HS-5 (cell line): ENCODE measurements at places on chromosomes 13 and 19.

DNA sequence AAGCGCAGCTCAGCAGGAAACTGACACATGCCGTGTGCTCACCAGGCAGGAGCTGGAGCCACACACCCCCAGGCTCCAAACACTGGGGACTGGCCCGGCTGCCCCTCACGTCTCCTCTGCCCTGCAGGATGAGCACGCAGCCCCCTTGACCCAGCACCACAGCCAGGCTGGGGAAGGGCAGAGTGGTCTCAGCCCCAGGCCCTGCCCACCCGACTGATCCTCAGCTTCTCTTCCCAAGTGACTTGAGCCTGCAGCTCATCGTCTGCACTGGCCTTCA is 20.3 kb downstream of the GRTP1 start:
- DNase-seq, result no peak

DNA sequence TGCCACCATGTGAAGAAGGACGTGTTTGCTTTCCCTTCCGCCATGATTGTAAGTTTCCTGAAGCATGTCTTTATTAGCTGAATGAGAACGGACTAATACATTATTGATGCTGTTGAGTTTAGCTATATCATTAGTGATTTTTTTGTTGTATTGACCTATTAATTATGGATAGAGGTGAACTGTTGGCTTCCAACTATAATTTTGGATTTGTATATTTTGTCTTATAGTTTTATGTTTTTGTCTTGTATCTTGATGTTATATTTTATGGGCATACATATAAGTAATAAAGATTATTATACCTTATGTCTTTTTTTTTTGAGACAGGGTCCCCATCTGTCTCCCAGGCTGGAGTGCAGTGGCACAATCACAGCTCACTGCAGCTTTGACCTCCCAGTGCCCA is 45.6 kb downstream of the ZNF627 start:
- DNase-seq, result no peak

DNA sequence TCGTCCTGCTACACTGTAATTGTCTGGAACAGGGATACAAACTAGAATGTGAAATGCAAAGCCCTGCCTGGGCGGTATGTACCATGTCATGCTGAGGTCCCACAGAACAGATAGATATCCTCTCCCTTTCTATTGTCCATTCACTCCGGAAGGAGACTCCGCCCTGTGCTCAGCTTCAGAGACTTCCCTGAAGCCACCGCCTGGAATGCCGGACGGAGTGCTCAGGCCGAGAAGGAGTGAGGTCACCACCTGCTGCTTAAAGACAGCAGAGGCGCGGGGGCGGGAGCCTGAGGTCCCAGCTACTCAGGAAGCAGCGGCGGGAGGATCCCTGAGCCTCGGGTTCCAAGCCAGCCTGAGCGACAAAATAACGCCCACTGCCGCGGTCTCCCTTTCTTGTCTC is 890 bp upstream of the ZNF611 start:
- no peak for DNase-seq

- no peak for DNase-seq
These were observed 10.9 kb downstream of the PRAM1 start for GRCh38 chr19:8491574-8491973.

- no peak for DNase-seq
These were observed 111.5 kb downstream of the PTPRS start for GRCh38 chr19:5228932-5229777.

DNA sequence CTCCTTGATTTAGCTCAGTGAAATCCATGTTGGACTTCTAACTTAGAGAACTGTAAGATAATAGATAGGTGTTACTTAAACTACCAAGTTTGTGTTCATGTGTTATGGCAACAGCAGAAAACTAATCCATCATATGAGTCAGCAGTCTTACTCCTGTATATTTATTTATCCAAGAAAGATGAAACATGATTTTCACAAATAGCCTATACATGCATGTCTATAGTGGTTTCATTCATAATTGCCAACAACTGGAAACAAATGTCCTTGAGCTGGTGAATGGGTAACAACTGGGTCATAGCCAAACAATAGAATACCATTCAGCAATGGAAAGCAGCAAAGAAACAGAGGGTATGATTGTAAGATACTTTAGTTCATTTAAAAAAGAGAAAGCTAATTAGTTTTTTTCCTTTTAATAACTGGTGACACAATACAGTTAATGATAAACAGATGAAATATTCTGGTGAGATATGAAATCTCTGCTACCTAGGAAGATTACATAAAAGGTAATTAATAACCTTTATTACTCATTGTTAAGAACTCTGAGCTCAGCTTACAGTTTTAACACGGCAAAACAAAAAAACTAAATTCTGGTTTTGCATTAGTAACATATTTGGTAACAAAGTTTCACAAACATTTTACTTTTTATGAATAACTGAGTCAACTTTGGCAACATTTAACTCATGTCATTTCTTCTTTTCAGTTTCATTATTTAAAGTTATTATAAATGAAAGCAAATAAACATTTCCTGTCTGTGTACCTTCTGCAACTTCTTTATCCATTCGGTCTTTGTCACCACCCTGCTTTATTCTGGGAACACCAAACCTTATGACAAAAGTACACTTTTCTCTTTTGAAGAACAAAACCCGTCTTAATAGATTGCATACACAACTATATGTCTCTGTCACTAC is 181.3 kb downstream of the LIG4 start:
- no peak for DNase-seq

DNA sequence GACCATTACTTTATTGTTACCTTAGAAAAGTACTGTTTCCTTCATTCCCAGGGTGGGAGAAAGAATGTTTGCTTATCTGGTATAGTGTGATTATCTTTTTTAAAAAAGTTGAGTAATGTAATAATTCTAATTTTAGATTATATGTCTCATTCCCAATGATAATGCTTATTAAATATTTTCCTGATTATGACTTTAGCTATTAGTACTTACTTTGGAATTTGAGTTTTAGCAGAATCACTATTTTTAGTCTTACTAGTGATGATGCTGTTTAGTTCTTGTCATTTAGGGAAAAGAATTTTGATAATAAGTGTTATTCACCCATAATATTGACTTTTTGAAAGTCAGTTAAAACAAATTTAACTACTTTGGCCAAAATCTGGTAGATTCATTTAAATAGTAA is 95.2 kb downstream of the FRY start:
- no peak for DNase-seq

DNA sequence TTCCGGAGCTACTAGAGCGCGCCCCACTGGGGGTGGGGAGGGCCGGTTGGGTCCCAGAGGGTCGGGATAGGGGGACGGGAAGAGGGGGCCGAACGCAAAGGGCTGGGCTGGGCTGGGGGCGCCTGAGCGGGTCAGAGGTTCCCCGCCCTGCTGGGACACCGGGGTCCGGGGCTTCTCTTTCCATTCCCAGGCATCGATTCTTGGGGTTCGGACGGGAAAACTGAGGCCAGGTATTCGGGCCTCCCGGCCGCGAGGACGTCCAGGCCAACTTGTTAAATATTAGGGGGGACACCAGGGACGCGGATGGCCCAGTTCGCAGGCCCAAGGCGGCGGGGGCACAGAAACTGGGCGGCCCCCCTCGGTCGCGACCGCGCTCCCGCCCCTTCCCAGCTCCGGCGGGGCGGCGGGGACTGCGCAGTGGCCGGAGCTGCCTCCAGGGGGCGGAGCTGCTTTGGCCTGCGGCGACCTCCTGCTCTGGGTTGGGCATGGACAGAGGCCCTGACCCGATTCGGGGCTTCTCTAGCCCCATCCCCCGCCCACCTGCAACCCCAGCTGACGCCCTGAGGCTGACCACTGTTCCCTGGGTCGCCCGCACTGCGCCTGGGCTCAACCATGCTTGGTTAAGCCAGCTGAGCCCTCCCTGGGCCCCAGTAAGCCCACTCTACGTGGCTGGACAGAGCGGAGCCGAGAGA is 1.2 kb upstream of the KLF16 start:
- no peak for DNase-seq

DNA sequence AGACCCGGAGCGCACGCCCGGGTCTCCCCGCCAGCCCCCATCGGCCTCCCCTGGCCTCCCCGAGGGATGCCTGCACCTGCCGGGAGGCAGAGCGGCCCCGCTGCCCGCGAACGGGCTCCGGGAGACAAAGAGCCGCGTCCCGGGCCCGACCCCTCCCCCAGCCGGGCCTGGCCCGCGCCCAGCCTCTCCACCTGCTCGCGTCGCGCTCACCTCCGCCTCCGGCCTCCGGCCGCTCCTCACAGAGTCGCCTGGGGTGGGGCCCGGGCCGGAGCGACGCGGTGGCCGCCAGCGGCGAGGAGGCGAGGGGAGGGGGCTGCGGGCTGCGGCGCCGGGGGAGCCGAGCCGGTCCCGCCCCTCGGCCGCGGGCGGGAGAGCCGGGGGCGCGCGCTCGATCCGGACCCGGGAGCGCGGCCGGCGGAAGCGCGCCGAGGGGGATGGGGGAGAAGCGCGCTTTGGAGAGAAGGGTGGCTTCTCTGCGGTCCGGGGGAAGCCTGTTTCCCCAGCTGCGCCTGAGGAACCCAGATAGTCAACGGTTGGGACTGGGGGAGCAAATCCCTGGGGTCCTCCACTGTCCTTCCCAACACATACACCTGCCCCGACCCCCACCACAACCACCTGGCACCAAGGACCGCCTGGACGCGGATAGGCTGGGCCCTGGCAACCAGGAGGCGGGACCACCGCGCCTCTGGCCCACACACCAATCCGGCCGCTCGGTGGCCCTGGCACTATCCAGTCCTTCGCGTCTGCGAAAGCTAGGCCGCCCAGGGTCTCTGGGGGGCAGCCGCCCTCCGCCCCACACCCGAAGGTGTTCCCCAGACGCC is at the start of gene PRR36:
TSS of gene PRR36 (minus strand) at position 315 of the 821 bp plus-strand sequence. CDS start 701 bp downstream, outside the sequence.
- no peak for DNase-seq

DNA sequence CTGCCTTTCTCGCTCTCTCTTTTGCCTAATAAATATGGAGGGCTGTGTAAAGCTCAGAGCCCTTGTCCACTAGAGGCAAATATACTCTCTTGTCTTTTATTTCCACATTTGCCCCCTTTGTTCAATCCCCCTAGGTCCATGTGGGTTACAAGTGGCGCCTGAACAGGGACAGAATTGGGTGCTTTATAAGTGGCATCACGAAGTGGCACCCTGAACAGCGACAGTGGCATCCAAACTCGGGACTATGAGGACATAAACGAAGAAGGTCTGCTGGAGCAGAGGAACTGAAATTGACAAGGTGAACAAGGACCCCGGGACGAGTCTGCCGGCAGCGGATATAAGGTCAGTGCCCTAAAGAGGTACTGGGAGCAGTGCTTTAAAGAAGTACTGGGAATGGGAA is 4.3 kb upstream of the ZNF610 start:
- no peak for DNase-seq

- no peak for DNase-seq
These were observed 988.5 kb downstream of the UQCRFS1 start for GRCh38 chr19:28224441-28224840.

- DNase-seq, result no peak
These were observed 213.6 kb upstream of the CSNK1A1L start for GRCh38 chr13:37319031-37319443.

- no peak for DNase-seq
These were observed 30.0 kb upstream of the NCCRP1 start for GRCh38 chr19:39166571-39167391.

- no peak for DNase-seq
These were observed 4.7 kb downstream of the AKAP8 start for GRCh38 chr19:15374796-15375440.

DNA sequence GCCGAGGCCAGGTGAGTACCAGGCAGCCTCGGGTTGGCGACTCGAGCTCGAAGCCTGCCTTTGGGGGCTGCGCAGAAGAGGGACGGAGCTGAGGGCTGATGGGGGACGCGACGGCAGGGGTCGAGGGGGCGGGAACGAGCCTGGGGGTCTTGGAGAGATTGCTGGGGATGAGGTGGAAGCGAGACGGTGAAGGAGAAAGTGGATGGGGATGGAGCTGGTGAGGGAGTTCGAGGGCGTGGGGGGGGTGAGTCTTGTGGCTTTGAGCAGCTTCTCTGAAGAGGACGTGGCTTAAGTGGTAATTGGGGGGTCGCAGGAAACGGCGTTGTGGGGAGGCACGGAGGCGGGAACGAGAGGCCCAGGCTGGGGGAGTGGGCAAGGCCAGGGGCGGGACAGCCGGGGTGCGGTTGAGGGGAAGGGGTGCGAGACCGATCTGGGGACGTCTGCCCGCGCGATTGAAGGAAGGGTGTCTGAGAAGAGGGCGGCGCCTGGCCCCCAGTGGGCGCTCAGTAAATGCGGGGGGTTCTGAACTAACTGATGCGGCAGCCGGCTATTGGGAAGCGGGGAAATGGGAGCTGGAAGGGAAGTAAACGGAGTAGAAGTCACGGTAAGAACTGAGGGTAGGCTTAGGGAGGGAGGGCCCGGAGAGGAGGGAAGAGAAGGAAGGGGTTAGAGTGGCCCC is 426 bp downstream of the MYO9B start:
- no peak for DNase-seq

- DNase-seq, result no peak
These were observed 217.1 kb downstream of the COL4A1 start for GRCh38 chr13:110089815-110090214.

DNA sequence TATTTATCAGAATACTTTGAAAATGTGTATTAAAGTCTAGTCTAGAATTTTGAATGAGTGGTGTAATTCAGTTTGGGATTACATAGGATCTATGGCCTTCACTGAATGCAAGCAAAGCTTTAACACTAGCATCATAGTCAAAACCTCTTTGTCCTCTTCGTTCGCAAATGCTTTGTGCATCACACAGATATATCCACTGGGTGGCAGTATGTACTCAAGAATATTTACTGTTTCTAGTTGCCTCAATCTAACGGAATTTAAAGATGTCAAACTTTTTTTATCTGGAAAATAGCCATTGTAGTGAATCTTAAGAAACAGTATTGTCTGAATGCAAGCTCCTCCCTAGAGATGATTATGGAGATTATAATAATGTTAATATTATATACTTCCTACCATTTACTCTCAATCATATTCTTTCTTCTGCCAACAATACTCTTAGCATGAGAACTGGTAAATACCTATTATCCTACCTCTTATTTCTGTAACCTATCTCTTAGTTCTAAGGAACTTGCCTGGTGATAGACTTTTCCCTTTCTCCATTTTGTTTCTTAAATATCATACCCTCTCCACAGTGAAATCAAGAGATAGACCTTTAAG is 25.8 kb downstream of the LACC1 start:
- DNase-seq, result peak; percentile 18

- DNase-seq, result no peak
These were observed 22.9 kb upstream of the SLC15A1 start for GRCh38 chr13:98775386-98775785.
